ENCODE measurements at places on chromosomes 13 and 19.

- DNase-seq: no peak
These were observed 35.3 kb downstream of the CEBPG start for GRCh38 chr19:33408538-33409434.

GRCh38 chr19:44744871-44745332 is 3.6 kb upstream of the BCL3 start:
- peak; percentile 47 for DNase-seq

DNA sequence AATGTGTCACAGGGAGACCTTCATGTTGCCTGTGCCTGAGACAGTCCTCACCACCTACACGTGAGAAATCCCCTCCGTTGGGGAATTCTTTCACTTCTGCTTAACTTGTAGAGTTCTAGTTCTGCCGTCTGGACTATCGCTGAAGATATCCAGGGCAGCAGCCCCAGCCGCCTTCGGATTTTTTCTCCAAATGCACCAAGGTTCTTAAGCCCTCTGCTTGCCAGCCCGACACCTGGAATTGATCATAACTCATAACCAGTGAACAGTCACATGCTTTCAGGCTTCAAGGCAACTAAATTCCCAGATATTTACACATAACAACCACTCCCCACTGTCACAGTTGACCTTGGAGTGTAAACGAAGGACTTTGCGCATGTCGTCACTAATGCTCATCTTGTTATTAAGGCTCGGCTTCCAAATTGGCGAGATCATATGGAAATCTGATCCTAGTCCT is 114.4 kb downstream of the RAB20 start:
- no peak for DNase-seq

- DNase-seq: no peak
These were observed 22.3 kb upstream of the STARD13 start for GRCh38 chr13:33307843-33308242.

DNA sequence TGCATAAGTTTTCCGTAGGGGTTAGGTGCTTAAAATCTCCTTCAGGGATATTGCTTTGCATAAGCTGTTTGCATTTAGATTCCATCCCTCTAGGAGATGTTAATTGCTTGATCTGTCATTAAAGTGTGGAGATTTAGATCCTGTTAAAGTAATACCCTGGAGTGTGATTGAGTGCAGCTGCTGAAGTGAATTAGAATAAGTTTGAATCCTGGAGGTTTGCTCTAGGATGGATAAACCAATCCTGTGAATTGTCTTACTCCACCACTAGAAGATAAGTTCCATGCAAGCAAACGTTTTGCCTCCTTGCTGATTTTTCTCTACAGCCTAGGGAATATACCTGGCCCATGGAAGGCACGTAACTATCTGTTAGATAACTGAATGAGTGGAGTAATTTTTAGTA is 1487.2 kb upstream of the PRR20A start:
- no peak for DNase-seq

DNA sequence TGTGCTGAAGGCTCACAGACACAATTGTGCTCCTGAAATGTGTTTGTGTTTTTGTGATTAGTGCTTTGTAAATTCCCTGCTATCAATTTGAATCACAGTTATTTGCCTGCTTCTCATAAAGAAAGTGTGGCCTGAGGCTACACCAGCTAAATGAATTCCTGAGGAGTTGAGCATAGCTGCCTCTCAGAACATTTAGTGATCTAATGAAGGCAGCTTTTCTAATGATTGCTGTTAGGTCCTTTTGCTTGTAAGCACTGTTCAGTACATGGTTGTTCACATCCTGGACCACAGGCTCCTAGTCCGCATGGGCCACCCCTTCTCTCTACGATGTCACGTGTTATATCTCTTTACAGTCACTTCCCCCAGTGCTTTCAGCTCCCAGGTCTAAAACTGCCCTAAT is 238.2 kb downstream of the B3GLCT start:
- no peak for DNase-seq

DNA sequence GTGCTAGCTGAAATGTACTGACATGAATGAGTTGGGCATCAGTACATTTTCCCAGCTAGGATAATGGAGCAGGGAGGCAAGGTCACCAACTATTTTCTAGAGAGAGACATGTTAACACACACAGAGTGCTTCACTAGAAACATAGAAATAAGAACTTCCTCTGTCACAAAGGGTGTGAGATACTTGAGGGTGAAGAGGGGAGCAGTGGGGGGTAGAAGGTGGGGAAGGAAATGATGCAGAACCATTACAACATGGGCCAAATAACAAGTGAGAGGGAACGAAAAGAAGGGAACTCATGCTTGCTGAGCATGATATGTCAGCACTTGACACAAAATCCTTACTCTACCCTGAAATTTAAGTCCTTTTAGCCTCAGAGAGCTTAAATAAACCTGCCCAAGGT is 87.8 kb upstream of the RFC3 start:
- DNase-seq: no peak

- no peak for DNase-seq
These were observed 44.4 kb downstream of the COMP start for GRCh38 chr19:18746401-18747325.

DNA sequence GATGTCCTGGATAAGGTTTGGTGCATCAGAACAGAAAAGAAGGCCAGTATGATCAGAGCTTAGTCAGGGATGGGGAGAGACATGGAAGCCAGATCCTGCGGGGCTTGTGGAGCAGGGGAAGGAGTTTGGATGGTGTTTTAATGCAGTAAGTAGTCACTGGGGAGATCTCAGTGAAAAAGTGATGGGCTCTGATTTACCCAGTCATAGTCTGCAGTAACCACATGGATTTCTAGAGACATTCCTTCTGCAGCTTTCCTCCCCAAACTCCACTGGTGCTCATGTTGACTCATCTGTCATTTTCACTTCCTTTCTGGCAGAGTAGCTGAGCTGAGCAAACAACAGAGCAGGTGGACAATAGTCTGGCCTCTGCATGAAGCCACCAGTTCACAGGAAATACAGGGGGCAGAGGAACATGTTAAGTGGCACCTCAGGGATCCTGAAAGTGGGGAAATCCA is 144.1 kb downstream of the DPF1 start:
- peak; percentile 71 for DNase-seq

GRCh38 chr13:63629591-63629990 is 2213.9 kb upstream of the PCDH20 start:
- no peak for DNase-seq

- no peak for DNase-seq
These were observed 1.3 kb upstream of the SOX21 start for GRCh38 chr13:94713561-94714182.

DNA sequence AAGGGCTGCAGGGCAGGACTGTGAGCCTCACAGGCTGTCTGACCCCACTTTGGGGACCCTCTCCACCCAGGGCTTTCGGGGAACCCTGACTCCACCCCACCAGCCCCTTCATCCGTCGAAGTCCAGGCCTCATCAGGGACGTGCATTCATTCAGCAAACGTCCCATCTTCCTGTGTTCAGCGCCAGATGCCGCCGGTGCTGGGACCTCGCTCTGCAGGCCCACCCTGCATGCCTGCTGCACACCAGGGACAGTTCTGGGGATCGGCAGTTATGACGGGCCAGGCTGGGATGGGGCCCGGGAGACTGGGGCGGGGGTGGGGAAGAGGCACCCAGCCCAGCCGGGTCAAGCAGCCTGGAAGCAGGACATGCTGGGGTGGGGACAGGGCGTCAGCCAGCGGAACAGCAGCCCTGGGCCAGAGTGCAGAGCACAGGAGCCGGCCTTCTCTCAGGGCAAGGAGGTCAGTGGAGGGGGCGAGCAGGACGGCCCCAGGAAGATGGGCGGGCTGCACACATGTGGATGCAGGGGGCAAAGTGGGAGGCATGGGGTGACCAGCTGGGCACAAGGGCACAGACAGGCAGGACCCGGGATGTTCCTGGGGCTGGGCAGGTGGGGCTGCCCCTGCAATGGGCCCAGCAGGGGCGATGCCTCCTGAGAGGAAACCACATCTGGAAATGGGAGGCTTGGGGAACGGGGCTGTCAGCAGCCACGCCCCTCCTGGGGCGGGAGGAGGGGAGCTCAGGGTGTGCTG is 5.1 kb downstream of the GAMT start:
- no peak for DNase-seq

DNA sequence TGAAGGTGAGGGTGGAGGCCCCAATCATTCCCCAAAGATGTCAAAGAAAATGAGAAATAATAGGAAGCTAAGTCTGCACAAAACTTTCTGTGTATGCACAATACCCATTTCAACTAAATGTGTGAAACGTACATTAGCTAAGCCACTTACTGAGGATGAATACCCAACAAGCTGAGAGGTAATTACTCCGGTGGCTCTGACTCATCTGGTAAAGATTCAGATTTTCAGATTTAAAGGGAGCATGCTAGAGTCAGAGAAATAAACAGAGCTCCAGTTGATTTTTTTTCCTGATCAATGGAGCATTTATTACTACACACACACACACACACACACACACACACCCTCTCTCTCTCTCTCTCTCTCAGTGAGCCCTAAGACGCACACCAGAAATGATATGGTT is 194.8 kb upstream of the ARGLU1 start:
- DNase-seq: no peak

DNA sequence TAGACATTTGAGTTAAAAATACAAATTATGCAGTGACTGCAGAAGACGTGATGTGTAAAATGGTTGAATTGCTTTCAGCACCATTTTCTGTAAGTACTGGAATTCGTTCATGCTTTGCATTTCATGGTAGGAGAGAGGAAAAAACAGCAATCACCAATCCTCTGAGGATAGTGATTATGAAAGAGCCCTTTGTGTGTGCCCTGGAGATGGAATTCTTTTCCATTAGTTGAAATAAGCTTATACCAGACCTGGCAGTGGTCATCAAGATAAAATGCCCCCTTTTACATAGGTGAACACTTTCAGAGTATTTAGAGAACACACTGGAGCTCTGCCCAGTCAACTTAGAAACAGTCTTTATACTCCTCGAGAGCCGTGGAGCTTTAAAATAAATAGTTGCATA is 1.7 kb downstream of the CNMD start:
- DNase-seq: peak; percentile 3

DNA sequence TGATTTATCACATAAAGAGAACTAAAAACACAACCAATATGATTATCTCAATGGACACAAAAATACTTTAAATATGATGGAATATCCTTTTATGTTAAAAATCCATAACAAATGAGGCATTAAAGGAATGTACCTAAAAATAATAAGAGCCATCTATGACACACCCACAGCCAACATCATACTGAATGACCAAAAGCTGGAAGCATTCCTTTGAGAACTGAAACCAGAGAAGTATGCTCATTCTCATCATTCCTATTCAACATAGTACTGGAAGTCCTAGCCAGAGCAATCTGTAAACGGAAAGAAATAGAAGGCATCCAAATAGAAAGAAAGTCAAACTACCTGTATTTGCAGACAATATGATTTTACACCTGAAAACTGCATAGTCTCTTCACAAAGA is 671.0 kb downstream of the SLITRK1 start:
- no peak for DNase-seq

DNA sequence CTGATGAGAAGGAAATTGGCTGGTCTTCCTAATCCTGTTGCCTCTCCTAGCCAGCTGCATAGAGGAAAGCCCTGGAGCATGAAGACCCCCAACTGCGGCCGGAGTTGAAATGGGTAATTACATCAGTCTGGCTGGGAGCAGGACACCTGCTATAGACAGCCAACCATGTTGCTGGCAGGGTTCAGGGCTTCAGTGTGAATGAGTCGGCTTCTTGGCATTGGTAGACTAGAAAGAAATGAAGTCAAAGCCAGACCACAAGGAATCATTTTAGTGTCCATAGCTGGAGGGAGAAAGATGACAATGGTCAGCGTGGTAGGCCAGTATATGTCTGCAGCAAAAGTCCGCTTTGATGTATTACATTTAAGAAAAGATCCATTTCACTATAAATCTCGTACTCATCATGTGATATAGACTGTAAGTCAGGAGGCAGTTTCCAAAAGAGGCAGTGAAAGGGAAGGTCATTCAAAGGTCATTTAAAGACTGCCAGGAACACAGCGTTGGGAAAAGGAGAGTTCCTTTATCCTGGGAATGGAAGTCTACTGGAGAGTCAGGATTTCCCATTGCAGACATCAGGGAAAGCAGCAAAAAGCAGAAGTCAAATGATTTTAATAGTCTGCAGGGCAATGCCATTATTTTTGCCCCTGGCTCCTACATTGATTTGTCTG is 262.7 kb downstream of the DNAJC15 start:
- DNase-seq: peak; percentile 36

DNA sequence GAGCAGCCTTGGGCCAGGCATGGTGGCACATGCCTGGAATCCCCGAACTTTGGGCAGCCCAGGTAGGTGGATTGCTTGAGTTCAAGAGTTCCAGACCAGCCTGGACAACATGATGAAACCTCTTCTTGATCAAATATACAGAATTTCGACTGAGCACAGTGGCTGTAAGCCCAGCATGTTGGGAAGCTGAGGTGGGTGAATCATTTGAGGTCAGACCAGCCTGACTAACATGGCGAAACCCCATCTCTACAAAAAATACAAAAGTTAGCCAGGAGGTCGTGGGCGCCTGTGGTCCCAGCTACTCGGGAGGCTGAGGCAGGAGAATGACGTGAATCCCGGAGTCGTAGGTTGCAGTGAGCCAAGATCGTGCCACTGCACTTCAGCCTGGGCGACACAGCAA is 8.0 kb upstream of the NLRP7 start:
- DNase-seq: no peak

- no peak for DNase-seq
These were observed 92.8 kb upstream of the TPP2 start for GRCh38 chr13:102504002-102504401.

DNA sequence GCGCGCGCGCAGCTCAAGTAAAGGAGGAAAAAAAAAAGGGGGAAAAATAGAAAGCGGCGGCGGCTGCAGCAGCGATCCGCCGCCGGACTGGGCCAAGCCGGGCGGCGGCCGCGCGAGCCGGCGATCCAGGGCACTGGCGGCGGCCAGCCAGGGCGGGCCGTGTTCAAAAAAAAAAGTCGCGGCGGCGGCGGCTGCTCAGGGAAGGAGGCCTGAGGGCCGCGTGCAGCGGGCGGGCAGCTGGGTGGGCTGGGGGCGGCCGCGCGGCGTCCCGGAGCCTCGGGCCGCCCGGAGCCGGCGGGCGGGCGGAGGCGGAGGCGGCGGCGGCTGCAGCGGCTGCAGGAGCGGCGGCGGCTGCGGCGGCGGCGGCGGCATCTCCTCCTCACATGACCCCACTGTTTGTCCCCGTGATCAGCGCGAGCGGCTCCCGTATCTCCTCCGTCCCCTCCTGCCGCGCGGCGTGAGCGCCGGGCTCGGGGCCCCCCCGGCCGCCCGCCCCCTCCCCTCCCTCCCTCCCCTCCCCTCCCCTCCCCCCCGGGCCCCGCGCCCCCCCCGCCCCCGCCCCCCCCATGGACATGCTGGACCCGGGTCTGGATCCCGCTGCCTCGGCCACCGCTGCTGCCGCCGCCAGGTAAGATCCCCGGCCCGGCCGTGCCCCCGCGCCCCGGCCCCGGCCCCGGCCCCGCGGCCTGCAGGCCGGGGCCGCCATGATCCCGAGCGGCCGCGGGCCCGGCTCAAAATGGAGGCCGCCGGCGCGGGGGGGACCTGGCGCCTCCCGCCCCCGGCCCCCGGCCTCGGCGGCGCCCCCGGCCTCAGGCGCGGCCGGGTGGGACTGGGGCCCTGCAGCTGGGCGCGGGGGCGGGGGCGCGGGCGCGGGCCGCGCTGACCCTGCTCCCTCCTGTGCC is at the start of gene USF2:
USF2 (plus strand) TSS at position 427 of the 902 bp plus-strand sequence; CDS start at position 567, 140 bp downstream.
- peak; percentile 86 for DNase-seq
